ENCODE measurements at places on chromosomes 16 and 17. TPM values are rescaled to one million over a fixed set of nuclear protein-coding genes. Genes with fewer than 3 reads are reported as not detected.

TSNAXIP1 gene
- total RNA-seq: 0.65 TPM

CCT6B gene
- total RNA-seq: 2.9 TPM

ABI3 gene
- not detected for total RNA-seq

KRTAP4-1 gene
- not detected for total RNA-seq

KRT36 gene
- total RNA-seq: not detected

TERB1 gene
- total RNA-seq: not detected

NGFR gene
- total RNA-seq: 0.43 TPM

CDH1 gene
- not detected for total RNA-seq

SMIM36 gene
- total RNA-seq: not detected

HID1 gene
- total RNA-seq: not detected

FAM117A gene
- total RNA-seq: 10.2 TPM

LRRC36 gene
- total RNA-seq: not detected

KCNH6 gene
- not detected for total RNA-seq

METTL9 gene
- 326 TPM for total RNA-seq

STAT3 gene
- total RNA-seq: 84.1 TPM

CEMP1 gene
- total RNA-seq: not detected

KCNJ12 gene
- total RNA-seq: 1.0 TPM

CIITA gene
- total RNA-seq: not detected

FBXO39 gene
- total RNA-seq: 1.1 TPM

Measured in GM23248 (cell line).